Non-pigmented ciliary epithelial cell (primary cell): ENCODE measurements at places on chromosomes 12 and 14.

DNA sequence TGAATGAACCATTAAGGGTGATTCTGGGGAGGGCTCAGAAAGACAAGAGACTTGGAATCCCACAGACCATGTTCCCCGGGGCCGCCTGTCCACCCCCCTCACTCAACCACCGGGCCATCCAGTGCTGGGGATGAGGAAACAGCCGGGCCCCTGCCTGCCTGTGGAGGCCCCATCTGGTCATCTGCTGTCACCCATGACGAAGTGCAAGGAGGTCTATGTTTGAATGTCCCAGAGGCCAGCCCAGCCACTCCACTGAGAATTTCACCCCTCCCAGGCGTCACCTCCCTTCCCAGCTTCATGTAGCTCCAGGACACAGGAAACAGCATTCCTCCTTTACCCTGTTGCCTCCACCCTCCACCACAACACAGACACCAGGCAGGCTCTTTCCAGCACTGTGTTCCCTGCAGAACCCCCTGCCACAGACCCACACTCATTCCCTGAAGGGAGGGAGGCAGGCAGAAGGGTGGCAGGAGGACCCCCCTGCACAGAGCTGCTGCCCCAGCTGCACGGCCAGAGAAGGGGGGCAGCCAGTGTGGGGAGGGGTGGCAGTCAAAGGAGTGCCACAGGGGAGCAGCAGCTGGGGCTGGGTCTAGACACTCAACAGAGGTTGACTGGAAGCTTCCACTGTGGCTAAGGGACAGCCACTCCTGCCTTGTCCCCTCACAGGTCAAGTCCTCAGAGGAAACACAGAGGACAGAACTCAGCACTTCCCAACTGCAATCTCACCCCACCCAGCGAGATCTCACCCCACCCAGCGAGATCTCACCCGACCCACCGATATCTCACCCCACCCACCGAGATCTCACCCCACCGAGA lies 50.3 kb upstream of the PPP2R5C start:
- DNase-seq, result no peak

GRCh38 chr12:75715323-75715644 lies 203.9 kb upstream of the KRR1 start:
- no peak for DNase-seq

DNA sequence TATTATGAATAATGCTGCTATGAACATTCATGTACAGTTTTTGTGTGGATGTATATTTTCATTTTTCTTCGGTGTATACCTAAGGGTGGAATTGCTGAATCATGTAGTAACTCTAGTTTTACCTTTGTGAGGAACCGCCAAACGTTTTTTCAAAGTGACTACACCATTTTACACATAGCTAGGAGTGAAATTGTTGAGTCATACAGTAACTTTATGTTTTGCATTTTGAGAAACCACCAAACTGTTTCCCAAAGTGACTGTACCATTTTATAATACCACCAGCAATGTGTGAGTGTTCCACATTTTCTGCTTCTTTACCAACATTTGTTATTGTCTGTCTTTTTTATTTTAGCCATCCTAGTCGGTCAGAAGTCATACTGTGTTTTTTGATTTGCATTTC lies 3.1 kb upstream of the TPH2 start:
- no peak for DNase-seq

DNA sequence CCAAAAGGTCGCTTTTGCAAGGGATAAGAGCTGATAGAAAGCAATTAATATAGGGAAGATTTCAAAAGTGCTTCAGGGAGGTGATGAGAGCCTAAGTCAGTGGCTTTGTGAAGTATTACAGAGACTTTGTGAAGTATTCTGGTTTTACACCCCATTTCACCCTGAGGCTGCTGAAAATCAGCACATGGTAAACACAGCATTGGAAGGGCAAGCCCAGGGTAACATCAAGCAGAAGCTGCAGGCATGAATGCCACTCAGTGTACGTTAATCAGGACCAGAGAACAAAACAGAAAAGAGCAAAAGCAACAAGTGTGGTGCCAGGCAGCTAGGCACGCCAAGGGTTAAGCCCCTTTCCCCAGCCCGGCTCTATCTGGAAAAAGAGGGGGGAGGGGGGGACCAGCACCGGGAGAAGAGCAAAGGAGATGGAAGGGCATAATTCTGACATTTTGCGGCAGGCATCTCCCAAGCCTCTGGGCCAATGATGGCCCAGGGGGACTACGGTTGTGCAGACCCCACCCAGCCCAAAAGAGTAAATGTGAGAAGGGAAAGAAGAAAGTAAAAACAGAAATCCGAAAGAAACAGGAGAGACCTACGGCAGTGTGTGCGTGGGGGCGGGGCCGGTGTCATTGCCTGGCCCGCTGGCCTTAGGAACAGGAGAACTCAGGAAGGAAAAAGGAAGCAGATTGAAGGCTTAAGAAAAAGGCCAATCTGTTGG lies 58.9 kb downstream of the DHRS2 start:
- DNase-seq, result no peak

GRCh38 chr14:27612121-27612520 lies 1014.3 kb upstream of the NOVA1 start:
- DNase-seq, result no peak

DNA sequence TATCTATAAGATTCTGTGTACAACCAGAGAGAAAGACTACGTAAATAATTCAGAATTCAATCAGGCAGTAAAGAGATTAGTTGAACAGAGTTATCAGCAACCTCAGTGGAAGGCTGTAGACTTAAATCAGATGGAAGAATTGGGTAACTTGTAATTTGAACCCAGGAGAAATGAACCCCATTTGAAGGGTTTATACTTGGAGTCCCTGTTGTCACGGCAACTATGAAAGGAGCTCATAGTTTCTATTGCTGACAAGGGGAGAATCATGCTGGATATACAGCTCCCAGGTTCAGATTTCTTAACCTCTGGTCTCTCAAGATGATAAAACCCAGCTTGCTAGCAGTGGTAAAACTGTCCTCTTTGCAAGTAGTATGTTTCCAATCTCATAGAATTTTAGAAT lies 54.4 kb upstream of the BMP4 start:
- DNase-seq, result no peak

GRCh38 chr12:93139028-93139665 lies 210.1 kb upstream of the EEA1 start:
- DNase-seq, result no peak

- DNase-seq, result no peak
Observed at GRCh38 chr12:25084816-25085215, 110.1 kb downstream of the DNAI7 start.

DNA sequence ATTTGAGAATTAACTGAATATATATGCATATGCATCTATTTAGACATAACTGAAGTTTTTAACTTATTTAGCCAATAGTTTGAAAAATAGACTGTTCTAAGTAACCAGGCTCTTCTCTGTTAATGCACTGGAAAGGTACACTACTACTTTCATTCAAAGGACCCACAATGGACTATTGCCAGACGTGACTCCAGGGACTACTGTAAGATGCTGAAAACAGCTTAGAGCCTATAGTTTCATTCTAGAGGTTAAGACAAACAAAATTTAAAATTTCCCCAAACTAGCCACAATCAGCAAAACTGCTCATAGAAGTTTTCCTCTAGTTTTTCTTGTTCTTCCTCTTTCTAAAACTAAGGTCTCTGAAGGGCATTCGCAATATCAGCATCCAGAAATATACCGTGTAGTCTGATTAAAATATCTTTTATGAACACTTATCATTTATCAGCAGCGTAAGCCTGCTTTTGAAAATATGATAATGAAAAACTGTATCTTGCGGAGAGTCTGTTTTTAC lies 10.4 kb downstream of the APPL2 start:
- DNase-seq, result no peak

DNA sequence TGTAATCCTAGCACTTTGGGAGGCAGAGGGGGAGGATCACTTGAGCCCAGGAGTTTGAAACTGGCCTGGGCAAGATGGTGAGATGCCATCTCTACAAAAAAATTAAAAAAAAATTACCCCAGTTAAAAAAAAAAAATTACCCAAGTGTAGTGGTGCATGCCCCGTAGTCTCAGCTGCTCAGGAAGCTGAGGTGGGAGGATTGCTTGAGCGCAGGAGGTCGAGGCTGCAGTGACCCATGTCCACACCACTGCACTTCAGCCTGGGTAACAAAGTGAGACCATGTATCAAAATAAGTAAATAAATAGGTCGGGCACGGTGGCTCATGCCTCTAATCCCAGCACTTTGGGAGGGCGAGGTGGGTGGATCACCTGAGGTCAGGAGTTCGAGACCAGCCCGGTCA lies 128.8 kb downstream of the VRK1 start:
- DNase-seq, result no peak

GRCh38 chr12:103382119-103382518 lies 113.6 kb downstream of the C12orf42 start:
- no peak for DNase-seq

GRCh38 chr12:106020736-106021135 lies 118.0 kb downstream of the NUAK1 start:
- DNase-seq, result no peak

- no peak for DNase-seq
Observed at GRCh38 chr12:92055877-92056276, 89.8 kb downstream of the BTG1 start.
